ENCODE measurements at places on chromosomes 3 and 15.

DNA sequence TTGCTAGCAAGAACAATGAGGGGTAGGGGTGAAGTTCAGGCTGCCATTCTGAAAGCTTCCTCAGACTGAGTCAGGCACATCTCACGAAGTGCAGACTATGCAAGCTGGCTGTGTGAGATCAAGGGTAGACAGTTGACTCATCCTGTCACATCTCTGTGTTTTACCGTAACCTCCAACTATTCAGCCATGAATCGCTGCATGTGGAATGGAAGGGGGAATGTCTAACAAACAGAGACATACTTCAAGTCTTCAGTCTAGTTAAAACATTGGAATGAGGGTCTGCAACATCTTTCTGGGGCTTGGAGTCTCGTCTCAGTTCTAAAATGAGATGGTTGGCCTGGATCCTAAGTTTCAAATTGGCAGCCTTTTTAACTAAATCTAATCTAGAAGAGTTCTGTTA is 25.9 kb downstream of the AGTR1 start:
- no peak for DNase-seq

GRCh38 chr3:9111866-9112265 is 137.6 kb downstream of the SRGAP3 start:
- peak; percentile 23 for DNase-seq

DNA sequence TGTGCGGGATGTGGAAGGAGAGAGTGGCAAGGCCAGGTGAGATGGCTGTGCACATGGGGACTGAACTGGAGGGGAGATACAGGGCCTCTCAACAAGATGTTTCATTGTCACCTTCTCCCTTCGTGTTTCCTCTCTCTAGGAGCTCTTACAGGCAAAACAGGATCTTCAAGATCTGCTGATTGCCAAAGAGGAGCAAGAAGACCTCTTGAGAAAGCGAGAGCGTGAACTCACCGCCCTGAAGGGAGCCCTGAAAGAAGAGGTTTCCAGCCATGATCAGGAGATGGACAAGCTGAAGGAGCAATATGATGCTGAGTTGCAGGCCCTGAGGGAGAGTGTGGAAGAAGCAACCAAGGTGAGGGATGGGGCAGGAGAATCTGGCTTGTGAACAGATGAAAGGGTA is 85.2 kb downstream of the CGNL1 start:
- no peak for DNase-seq

DNA sequence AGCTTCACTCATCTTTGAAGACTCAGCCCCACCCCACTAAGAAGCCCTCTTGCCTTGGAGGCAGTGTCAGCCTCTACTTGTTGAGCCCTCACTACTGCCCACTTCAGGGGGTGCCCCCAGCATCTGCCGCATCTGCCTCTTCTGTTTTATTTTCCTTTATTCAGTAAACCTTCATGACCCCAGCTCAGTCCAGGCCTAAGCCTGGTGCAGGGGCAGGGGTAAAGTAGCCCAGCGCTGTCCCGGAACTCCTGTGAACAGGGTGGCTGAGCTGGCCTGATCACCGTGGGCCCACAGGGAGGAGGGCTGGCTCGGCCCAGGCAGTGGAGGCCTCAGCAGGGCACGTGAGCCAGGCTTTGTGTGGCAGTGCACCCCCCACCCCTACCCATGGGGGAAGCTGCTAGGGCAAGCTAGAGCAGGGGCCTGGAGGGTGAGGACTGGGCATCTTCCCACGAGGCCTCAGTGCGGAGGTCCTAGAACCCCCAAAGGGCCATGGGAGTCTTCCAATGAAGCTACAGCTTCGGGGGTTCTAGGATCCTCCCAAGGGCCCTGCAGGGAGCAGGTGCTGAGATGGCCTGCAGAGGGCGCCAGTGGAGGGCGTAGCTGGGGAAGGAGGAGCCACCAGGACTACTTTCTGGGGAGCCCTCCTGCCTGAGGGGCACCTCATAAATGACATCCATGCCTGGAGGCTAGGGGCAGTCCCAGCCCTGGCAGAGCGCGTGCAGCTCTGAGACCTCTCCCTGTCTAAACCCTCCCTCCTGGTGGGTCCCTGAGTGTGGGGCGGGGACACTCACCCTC is 36.0 kb downstream of the TSPAN3 start:
- no peak for DNase-seq

DNA sequence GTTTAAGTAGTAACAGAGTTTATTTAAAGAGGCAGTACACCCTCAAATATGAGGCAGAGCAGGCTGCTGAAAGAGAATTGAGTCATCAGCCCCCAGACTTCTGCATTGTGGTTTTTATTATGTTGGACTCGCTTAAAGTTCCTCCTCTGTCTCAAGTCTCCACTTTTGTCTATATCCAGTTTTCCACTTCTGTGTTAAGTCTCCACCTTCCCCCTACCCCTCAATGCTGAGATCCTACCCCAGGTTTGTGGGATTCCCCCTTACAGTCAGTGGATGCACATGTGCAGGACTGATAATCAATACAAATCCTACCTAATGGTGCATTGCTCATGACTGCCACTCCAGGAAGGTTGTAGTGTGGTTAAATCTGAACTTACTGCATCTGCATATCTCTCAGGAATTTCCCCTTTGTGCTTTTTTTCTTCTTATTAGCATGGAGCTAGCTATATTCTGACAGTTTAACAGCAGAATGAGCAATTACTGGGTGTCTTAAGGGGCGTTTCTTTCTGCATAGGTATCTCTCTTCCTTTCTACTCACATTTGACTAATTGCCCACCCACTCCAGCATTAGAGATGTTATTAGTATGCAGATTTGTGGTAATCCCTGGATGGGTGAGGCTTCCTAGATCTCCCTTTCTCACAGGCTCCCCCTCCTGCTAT is 11.9 kb upstream of the CD200R1L start:
- DNase-seq = no peak

DNA sequence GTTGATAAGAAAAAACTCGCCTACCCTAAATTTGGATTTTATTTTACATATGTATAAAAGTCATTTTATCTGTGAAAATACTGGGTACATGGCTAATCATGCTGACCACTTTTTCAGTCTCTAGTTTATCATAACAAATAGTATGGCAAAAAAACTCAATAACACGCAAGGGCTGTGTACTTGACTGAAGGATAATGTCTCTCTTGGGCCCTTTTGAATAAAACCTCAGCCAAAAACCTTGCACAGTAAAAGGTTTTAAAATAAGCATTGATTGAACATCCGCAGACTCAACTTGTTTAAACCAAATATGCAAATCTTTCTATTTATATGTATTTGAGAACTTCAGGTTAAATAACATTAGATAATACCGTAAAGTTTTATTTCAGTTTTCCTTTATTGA is 285.3 kb downstream of the CADM2 start:
- DNase-seq = no peak

GRCh38 chr15:55627730-55628368 is 39.7 kb upstream of the PYGO1 start:
- DNase-seq = peak; percentile 85

DNA sequence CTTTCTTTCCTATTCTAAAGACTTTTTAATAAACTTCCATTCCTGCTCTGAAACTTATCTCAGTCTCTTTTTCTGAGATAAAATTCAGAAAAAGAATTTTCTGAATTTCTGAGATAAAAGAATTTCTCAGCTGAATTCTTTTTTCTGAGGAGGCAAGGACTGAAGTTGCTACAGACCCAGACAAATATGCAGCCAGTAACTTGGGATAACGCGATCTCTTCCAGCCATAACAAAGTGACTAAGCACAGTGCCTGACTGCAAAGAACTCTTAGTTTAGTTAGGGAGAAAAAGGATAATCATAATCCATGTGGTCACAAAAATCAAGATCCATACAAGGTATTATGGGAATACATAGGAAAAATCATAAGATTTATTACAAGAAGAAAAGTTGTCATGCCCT is 222.0 kb upstream of the GAP43 start:
- DNase-seq = peak; percentile 44

DNA sequence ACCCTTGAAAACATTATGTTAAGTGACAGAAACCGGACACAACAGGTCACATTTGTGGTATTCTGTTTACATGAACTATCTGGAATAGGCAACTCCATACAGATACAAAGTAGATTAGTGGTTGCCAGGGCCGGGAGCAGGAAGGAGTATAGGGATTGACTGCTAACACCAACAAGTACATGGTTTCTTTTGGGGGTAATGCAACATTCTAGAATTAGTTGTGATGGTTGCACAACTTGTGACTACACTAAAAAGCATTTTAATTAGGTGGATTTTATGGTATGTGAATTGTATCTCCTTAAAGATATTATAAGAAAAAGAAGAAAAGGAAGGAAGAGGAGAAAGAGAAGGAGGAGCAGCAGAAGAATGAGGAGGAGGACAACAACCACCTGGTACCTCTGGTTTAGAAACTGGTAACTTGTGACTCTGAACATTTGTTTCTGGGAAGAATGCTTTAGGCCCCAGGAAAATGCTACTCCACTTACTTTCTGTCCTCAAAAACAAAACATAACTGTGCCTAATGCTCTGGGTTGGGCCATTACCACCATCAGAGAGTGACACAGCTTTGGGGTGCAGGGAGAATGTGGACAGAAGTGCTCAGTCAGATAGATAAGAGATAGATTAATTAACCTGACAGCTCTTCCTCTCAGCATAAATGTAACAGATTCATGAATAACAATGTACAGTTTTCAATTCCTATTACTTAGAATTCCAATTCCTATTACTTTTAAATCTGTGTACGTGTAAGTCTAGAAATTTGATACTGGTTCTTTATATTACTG is 20.3 kb downstream of the SETMAR start:
- DNase-seq = peak; percentile 37

DNA sequence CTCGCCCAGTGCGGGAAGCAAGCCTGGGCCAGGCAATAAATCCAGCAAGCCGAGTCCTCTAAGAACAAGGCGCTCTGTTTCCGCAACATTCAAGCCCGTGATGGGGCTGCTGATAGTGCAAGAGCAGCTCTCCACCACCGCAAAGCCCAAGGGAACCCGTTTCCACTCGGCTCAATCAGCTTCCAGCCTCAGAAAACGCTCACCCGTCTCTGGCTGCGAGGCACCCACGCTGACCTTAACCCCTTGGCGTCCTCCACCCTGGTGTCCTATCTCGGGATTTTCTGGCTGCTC is 17.8 kb downstream of the SPATA12 start:
- peak; percentile 29 for DNase-seq

- no peak for DNase-seq
Measured at GRCh38 chr3:98536456-98537017, 4.8 kb downstream of the GPR15 start.

DNA sequence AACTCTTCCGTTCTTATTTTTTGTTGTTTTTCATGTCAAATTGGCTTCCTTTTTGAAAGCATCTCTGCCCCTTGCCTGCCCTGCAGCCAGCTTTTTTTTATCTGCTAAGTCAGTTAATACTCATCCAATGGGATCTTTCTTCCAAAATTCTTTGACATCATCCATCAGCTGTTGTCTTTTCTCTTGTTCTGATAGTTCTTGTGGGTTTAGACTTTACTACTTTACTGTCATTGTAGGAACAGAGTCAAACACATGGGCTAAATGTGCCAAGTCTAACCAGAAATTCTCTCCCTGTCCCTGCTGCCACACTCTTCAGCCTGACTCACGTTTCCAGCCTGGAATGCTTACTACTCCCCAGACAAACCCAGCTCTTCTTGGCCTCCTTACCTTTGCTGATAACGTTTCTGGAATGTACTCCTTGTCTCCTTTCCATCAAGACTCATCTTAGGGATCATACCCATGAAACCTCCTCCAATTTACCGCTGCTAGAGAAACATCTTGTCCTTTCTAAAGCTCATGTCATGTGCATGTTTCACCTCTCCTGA is 10.7 kb upstream of the VPS8 start:
- no peak for DNase-seq

- no peak for DNase-seq
Measured at GRCh38 chr3:126927846-126928245, 55.1 kb upstream of the PLXNA1 start.
